ENCODE measurements at places on chromosomes 3 and 15. TPM values are rescaled to one million over a fixed set of nuclear protein-coding genes. Genes with fewer than 3 reads are reported as not detected.

The CHL1 gene
- total RNA-seq = not detected

The ANKRD34C gene
- total RNA-seq = not detected

GRCh38 chr3:29754346-29754745 lies 473.5 kb downstream of the RBMS3 start:
- no peak for DNase-seq
- peaks cover 6% of the 10 kb centered on the region for H3K4me1 ChIP-seq
- no peak overlapping the region for H3K27ac ChIP-seq
- H3K4me3 ChIP-seq = no peak overlapping the region
- H3K27me3 ChIP-seq = peaks cover 11% of the 10 kb centered on the region

GRCh38 chr15:37041042-37041441 lies 59.3 kb downstream of the MEIS2 start:
- H3K4me3 ChIP-seq = no peak overlapping the region
- H3K36me3 ChIP-seq = no peaks in the 10 kb centered on the region
- H3K4me1 ChIP-seq = no peaks in the 10 kb centered on the region

GRCh38 chr3:73459711-73460110 lies 165.0 kb downstream of the PDZRN3 start:
- no peaks in the 10 kb centered on the region for H3K4me1 ChIP-seq
- H3K4me3 ChIP-seq = no peak overlapping the region
- no peak for DNase-seq

DNA sequence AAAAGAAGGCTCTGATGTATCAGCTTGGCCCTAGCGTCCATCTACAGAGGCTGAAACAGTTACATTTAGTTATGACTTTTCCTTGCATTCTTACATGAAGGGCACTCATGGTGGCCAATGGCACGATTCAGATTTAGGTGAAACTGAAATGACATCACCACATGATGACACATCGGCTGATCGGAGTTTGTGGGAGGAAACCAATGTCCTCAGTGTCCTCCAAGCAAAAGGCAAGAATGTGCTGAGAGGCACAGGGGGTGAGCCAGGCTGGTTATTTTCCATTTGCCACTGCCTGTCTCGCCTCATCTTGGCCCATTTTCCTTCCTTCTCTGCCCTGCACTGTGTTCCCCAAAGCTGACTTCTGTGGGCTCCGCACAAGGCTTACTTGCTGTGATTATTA lies 34.4 kb downstream of the TARS3 start:
- no peak overlapping the region for H3K27ac ChIP-seq
- H3K36me3 ChIP-seq = peaks cover 2% of the 10 kb centered on the region
- H3K4me1 ChIP-seq = peaks cover 24% of the 10 kb centered on the region
- H3K27me3 ChIP-seq = no peaks in the 10 kb centered on the region

DNA sequence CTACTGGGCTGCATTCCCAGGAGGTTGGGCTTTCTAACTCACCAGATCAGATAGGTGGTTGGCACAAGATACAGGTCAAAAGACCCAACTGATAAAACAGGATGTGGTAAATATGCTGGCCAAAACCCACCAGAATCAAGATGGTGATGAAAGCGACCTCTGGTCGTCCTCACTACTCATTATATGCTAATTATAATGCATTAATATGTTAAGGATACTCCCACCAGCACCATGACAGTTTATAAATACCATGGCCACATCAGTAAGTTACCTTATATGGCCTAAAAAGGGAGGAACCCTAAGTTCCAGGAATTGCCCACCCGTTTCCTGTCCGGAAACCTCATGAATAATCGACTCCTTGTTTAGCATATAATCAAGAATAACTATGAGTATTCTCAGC lies 31.6 kb downstream of the CFAP44 start:
- H3K27me3 ChIP-seq = no peaks in the 10 kb centered on the region
- H3K27ac ChIP-seq = no peak overlapping the region
- H3K4me1 ChIP-seq = peaks cover 8% of the 10 kb centered on the region
- peaks cover 14% of the 10 kb centered on the region for H3K36me3 ChIP-seq
- DNase-seq = no peak

Measured in activated T-cell treated with anti-CD3 and anti-CD28 coated beads, Interleukin-2, amount 50 U/mL, for 72 hours (primary cell).